ENCODE measurements at places on chromosomes 4 and X. TPM values are rescaled to one million over a fixed set of nuclear protein-coding genes. Genes with fewer than 3 reads are reported as not detected.

GRCh38 chrX:106611679-106612392 lies at the start of gene RADX:
Gene RADX, plus strand, starts transcription at chrX:106611978. Its CDS starts 103 bp downstream, at chrX:106612081.
- DNase-seq: peak; percentile 83

- no peak for DNase-seq
These were observed 7.9 kb downstream of the CCDC22 start for GRCh38 chrX:49243166-49243565.

- DNase-seq: peak; percentile 94
These were observed at the start of gene SYP for GRCh38 chrX:49199906-49200771. Gene SYP, minus strand, starts transcription at chrX:49200193. Its CDS starts 7 bp downstream, at chrX:49200186.

DNA sequence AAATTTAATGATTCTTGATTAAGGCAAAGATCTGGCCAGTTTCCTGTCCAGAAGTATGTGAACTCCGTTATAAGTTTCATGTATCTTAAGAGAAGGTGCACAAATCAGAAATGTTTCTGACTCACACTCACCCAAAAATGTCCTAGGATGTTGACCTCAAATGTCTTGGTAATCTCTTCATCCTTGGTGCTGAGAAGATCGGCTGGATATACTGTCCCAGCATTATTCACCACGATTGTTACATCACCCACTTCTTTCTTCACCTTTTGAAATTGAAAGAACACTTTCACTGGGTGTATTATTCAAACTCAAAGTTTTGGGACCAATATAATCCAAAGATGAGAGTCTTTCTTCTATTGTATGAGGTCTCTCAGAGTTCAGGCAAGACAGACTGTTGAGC lies 5.7 kb downstream of the HSD17B13 start:
- no peak for DNase-seq

DNA sequence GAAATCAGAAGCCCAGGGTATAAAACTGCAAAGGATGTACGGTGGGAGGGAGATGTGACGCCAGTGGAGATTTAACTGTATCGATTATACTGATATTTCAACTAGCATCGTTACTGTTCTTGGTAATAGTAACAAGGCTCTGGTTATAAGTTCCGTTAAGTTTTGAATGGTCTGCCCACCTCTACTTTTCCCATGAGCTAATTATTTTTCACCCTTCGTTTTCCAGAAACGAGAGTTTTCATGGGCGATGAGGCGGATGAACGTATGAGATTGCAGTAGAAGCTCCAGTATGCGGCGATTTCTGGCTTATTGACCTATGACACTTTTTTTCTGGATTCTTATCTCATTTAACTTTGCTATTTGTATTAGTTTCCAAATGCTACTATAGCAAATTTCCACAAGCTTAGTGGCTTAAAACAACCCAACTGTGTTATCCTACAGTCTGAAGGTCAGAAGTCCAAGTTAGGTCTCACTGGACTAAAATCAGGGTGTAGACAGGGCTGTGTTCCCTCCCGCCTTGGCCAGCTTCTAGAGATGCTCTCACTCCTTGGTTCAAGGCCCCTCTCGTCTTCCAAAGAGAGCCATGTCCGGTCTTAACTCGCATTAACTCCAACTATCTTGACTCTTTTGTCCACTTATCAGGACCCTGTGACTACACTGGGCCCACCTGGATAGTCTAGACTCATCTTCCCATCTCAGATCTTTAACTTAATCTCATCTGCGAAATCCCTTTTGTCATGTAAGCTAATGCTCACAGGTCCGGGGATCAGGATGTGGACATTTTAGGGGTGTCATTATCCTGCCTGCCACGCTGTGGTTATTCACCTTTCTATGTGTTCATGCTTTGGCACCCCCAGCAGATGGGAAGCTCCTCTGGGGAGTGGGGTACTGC lies 122.5 kb downstream of the IRF2 start:
- no peak for DNase-seq

- no peak for DNase-seq
These were observed 103.3 kb downstream of the SHROOM3 start for GRCh38 chr4:76538296-76538695.

GRCh38 chr4:89658701-89659024 lies 178.3 kb downstream of the SNCA start:
- DNase-seq: no peak

GRCh38 chr4:7863911-7864681 lies 75.6 kb downstream of the AFAP1 start:
- no peak for DNase-seq

GRCh38 chr4:84901740-84902281 lies 64.7 kb downstream of the WDFY3 start:
- no peak for DNase-seq

GRCh38 chr4:142567620-142568451 lies 278.3 kb downstream of the INPP4B start:
- no peak for DNase-seq

GRCh38 chr4:123338715-123339114 lies 57.9 kb upstream of the SPRY1 start:
- DNase-seq: no peak

- DNase-seq: no peak
These were observed 83.3 kb downstream of the VEGFC start for GRCh38 chr4:176709417-176709816.

GRCh38 chrX:85288992-85289723 lies 45.4 kb downstream of the ZNF711 start:
- DNase-seq: no peak

DNA sequence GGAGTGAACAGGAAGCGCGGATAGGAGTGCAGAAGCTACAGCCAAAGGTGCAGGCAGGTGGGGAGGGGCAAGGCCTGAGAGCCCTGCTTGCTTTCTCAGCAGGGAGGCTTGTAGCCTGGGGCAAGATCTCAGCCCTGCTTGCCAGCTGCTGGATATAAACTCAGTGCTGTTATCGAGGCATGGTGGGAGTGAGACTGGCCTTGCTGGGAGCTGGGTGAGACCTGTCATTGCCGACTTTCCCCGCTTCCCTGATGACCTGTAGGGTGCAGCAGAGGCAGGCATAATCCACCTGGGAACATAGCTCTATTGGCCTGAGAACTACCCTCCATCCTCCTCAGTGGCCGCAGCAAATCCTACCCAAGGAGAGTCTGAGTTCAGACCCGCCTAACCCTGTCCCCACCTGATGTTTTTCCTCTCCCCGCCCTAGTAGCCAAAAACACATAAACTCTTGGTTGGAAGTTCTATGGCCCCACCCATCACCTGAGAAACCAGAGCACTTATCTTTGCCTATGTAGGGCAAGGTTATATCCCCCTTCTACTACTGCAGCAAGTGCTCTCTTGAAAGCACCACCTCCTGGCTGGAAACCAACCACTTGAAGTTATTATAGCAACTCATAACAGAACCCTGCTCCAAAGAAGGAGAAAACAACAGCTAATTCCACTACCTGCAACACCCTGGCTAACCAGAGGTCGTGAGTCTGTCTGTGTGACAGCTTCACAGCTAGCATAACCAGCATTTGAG lies 80.7 kb downstream of the FHIP1A start:
- DNase-seq: no peak

- no peak for DNase-seq
These were observed 28.9 kb downstream of the CPLX1 start for GRCh38 chr4:797066-797465.

DNA sequence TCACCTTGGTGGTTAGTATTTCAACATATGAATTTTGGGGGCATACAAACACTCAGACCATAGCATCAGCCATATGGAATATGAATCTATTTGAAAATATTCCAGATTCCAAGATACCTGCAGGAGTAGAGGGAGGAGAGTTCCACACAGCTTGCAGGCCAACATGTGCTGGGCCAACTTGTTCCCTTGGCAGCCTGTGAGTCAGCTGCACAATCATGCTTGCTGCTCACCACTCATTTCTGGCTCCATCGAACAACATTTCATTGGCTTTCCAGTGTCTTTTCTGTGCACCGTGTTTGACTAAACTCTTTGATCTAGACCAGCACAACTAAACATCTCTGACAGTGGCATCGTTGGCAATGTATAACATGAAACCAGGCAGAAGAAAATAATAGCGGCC lies 282.5 kb upstream of the RASGEF1B start:
- DNase-seq: no peak

DNA sequence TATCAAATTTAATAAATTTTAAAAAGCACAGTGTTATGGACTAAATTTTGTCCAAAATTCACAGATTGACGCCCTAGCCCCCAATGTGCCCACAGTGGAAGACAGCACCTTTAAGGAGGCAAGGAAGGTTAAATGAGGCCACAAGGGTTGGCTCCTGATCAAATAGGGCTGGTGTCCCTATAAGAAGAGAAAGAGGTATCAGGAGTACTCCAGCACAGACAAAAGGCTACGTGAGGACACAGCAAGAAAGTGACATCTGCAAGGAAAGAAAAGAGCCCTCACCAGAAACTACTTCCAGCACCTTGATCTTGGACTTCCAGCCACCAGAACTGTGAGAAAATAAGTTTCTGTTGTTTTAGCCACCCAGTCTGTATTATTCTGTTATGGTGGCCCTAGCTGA lies 48.8 kb downstream of the FAM13A start:
- no peak for DNase-seq

DNA sequence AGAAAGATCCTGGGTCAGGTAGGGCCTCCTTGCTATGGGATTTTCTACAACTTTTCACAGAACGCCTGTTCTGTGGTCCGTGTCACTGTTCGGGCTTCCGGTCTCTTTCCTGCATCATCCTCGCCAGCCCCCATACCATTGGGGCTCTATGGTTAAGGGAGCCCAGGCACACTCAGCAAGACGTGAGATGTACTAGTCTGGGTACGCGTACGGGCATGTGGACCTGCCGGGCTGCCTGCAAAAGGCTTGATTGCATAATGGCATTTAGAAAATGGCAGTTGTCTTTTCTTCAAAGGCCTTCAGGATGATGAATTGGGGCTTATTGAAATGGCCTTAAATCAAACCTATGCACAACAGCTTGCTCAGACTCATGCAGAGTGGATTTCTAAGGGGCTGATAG lies 86.7 kb downstream of the CNGA2 start:
- DNase-seq: no peak

DNA sequence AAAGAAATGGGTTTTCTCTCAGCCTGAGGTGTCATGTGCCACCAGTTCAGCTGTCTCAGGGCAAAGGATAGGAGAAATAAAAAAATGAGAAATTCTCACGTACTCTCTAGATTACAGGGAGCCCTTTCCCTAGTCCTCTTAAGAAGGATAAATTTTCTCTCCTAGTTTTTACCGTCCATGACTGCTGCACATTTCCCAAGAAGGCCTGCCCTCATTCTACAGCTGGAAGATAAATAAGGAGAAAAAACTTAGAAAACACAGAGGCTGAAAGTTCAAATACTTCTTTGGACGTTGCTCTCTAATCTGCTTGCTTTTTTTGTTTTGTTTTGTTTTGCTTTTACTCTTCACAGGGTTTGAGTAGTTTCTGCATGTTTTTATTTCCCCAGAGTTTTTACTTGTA lies 211.9 kb downstream of the DCAF12L2 start:
- DNase-seq: no peak

DNA sequence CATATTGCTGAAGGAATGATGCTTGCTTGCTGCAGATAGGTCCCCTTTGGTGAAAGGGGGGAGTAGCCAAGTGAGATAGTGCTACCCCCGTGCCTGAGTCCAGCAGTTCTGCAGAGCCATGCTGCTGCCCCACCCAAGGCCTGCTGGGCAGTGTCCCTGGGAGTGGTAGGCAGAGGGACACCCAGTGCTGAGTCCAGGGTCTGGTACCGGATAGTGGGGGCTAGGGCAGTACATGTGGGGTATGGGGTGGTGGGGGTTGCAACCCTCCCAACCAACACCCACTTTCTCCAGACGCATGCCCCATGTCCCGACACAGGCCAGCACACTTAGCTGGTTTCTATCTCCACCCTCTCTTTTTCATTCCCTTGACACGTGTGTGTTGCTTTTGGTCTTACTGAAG lies 62.0 kb upstream of the TLR2 start:
- DNase-seq: no peak

The TCEAL5 gene
- total RNA-seq: 0.22 TPM

The HSFX4 gene
- not detected for total RNA-seq

The SRPK3 gene
- 43.6 TPM for total RNA-seq

The EMCN gene
- total RNA-seq: 39.6 TPM

The TDO2 gene
- total RNA-seq: not detected

The CENPI gene
- total RNA-seq: 0.27 TPM

The IKBKG gene
- 15.5 TPM for total RNA-seq

The HHIP gene
- total RNA-seq: not detected

The LUZP4 gene
- total RNA-seq: not detected

The PAGE5 gene
- total RNA-seq: not detected

The PPEF2 gene
- not detected for total RNA-seq

All from left ventricle myocardium superior (tissue), 1 donor.